ENCODE measurements at places on chromosomes 4 and X. TPM values are rescaled to one million over a fixed set of nuclear protein-coding genes. Genes with fewer than 3 reads are reported as not detected.

ZNF330 gene
- total RNA-seq, result 33.7 TPM

TRPC5OS gene
- not detected for total RNA-seq

SORCS2 gene
- 11.5 TPM for total RNA-seq

GRCh38 chr4:56768763-56769162, 52.7 kb downstream of the SPINK2 start:
- no peaks in the 10 kb centered on the region for H3K27me3 ChIP-seq
- peaks cover 7% of the 10 kb centered on the region for H3K4me1 ChIP-seq
- no peak overlapping the region for H3K27ac ChIP-seq

DNA sequence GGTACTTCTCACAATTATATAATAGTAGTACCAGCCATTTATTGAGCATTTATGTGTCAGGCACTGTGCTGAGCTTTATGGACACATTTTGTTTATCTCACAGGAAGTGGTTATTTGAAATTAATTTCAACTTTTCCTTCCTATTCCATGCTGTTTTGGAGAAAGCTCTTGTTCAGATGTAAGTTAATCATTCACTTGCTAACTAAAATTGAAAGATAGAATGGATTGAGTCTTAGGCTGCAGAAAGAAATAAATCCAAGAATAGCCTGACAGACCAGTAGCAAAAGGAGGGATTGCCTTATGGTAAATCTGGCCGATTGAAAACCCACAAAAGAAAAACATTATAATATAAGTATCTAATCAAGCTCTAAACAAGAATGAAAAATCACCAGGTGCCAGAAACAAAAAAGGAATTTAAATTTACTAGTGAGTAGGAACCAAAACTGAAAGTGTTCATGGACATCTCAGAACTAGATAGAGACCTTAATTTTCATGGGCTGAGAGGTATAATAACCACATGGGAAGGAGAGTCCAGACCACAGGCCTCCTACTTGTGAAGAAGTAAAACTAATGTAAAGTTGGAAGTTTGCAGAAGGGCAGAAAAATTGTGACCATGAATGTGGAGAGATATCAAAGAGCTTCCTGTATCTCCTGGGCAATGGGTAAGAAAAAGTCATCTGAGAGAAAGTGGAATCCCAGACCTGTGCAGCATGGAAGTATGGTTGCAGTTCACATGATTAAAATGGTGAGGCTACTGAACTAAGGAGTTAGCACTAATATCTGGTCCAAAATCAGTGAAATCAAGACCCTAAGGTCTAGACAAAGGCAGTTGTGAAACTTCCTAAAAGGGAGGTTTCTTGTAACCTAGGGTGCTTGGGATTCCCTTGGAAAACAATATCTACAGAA, 38.0 kb downstream of the RADX start:
- DNase-seq, result no peak
- no peak overlapping the region for H3K4me3 ChIP-seq
- H3K27me3 ChIP-seq, result no peaks in the 10 kb centered on the region
- no peaks in the 10 kb centered on the region for H3K4me1 ChIP-seq

GRCh38 chrX:134691453-134691852, 33.2 kb upstream of the PLAC1 start:
- H3K27me3 ChIP-seq, result no peaks in the 10 kb centered on the region
- DNase-seq, result no peak
- no peaks in the 10 kb centered on the region for H3K36me3 ChIP-seq
- H3K27ac ChIP-seq, result no peak overlapping the region
- no peak overlapping the region for H3K4me3 ChIP-seq

GRCh38 chr4:87030124-87030523, 95.3 kb downstream of the AFF1 start:
- H3K4me3 ChIP-seq, result no peak overlapping the region
- H3K4me1 ChIP-seq, result peaks cover 55% of the 10 kb centered on the region
- no peaks in the 10 kb centered on the region for H3K36me3 ChIP-seq
- no peak overlapping the region for H3K27ac ChIP-seq
- DNase-seq, result no peak

GRCh38 chr4:153160821-153161220, 43.4 kb upstream of the TRIM2 start:
- no peak overlapping the region for H3K4me3 ChIP-seq
- peaks cover 10% of the 10 kb centered on the region for H3K4me1 ChIP-seq
- H3K27ac ChIP-seq, result no peak overlapping the region
- peaks cover 80% of the 10 kb centered on the region for H3K27me3 ChIP-seq
